Ascending aorta (tissue), 2 donors: ENCODE measurements at places on chromosomes 2 and 18. TPM values are rescaled to one million over a fixed set of nuclear protein-coding genes. Genes with fewer than 3 reads are reported as not detected.

GRCh38 chr18:61420218-61420885, 87.1 kb downstream of the CDH20 start:
- H3K4me1 ChIP-seq, result no peaks in the 10 kb centered on the region
- H3K27ac ChIP-seq, result no peak overlapping the region
- H3K36me3 ChIP-seq, result no peaks in the 10 kb centered on the region
- DNase-seq, result no peak

DNA sequence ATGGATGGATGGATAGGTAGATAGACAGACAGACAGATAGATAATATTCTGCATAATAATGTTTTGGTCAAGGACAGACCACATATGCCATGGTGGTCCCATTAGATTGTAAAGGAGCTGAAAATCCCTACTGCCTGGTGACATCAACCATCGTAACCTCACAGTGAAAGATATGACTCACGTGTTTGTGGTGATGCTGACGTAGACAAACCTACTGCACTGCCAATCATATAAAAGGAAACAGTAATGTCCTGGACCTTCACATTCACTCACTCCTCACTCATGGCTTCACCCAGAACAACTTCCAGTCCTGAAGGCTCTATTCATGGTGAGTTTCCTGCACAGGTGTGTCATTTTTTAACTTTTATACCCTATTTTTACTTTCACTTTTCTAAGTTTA, 202.9 kb upstream of the TPO start:
- H3K27me3 ChIP-seq, result no peaks in the 10 kb centered on the region
- no peaks in the 10 kb centered on the region for H3K4me1 ChIP-seq
- DNase-seq, result no peak
- H3K27ac ChIP-seq, result no peak overlapping the region

GRCh38 chr2:240232264-240232915, 91.9 kb upstream of the OTOS start:
- H3K27me3 ChIP-seq, result no peaks in the 10 kb centered on the region
- H3K4me1 ChIP-seq, result peaks cover 6% of the 10 kb centered on the region
- H3K4me3 ChIP-seq, result no peak overlapping the region
- H3K36me3 ChIP-seq, result no peaks in the 10 kb centered on the region
- H3K27ac ChIP-seq, result no peak overlapping the region
- peak; percentile 59 for DNase-seq

GRCh38 chr2:101677658-101678057, 19.8 kb upstream of the MAP4K4 start:
- DNase-seq, result no peak
- H3K27ac ChIP-seq, result no peak overlapping the region
- no peaks in the 10 kb centered on the region for H3K4me1 ChIP-seq
- no peaks in the 10 kb centered on the region for H3K36me3 ChIP-seq

DNA sequence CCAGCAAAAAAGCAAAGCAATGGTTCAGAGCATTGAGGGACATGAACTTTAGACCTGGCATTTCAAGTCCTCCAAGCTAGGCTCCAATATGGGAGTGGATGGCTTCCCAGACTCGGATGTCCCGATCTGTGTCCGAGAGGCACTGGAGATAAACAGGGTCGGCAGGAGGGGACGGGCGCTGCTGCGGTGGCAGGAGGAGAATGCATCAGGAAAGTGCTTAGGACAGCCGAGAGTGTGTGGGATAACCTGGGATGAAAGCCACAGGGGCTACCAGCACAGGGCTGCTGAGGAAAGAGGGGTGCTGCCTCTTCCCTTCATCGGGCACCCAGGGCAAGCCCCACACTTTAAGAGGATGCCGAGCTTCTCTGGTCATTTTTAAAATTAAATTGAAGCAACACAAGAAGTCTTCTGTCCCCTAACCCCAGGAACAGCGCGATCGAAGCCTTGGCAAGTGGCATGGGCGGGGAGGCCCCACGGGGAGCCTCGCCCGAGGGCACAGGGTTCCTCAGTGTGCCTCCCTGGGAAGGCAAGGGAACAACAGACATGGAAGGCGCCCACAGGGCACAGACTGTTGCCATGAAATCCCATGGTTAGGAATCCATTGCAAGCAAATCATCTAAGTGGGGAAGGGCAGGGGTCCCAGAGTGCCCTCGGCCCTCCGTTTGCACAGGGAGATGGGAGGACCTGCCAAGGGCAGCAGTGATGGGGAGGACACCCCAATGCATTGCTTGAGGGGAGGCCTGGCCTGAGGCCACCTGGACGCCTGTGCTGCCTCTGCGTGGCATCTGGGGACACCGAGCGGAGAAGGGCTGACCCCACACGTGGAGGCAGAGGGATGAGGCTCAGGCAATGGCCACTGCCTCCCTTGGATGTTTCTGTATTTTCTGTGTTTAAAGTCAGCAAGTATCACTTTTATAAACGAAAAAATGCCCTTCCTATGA, 78.5 kb upstream of the GPC1 start:
- H3K4me1 ChIP-seq, result no peaks in the 10 kb centered on the region
- no peak overlapping the region for H3K4me3 ChIP-seq
- no peak for DNase-seq
- H3K36me3 ChIP-seq, result no peaks in the 10 kb centered on the region
- H3K27ac ChIP-seq, result no peak overlapping the region

DNA sequence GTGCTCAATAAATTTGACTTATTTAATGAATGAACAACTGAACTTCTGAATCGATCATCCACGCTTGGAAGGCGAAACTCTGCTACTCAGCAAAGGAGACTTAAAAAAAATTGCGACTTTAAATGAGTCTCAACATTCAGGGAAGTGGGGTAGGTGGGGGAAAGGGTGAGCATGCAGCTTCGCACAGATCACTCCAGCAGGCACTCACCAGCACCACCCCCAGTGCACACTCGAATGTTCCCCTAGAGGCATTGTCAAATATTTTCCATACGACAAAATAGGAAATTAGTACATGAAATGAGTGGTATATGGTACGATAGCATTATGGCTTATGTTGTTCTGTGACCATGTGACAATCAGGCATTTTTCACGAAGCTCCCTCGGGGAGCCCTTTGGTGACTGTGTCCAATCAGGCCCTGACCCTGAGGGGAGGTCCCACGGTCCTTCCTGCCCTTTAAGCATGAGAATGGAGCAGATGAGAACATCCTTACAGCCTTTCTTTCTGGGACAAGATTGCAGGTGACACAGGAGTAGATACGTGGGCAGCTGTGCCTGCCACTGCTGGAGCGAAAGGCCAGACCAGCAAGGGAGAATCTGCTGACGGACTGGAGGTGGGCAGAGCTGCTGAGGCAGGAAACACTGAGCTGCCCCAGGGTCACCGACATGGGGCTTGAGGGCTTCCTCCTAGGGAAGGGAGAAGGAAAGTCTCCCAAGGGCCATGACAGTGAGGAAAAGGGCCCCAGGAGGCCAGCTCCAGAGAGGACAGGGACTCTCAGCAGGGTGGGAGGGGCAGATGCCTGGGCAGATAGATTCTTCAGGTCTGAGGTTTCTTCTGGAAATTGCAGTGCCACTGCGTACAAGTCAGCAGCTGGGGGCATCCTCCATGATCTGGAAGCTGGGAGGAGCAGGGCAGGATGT, 101.3 kb upstream of the ID2 start:
- no peak for DNase-seq
- H3K27ac ChIP-seq, result no peak overlapping the region
- no peaks in the 10 kb centered on the region for H3K4me1 ChIP-seq
- no peak overlapping the region for H3K4me3 ChIP-seq
- no peaks in the 10 kb centered on the region for H3K27me3 ChIP-seq

- H3K4me1 ChIP-seq, result no peaks in the 10 kb centered on the region
- H3K4me3 ChIP-seq, result no peak overlapping the region
- H3K27me3 ChIP-seq, result no peaks in the 10 kb centered on the region
- no peak overlapping the region for H3K27ac ChIP-seq
- no peak for DNase-seq
Observed at GRCh38 chr2:33425586-33426031, 50.8 kb upstream of the RASGRP3 start.

GRCh38 chr2:188963741-188964140, 10.4 kb upstream of the COL3A1 start:
- no peak overlapping the region for H3K4me3 ChIP-seq
- DNase-seq, result no peak
- H3K27ac ChIP-seq, result no peak overlapping the region
- H3K36me3 ChIP-seq, result no peaks in the 10 kb centered on the region
- no peaks in the 10 kb centered on the region for H3K27me3 ChIP-seq

GRCh38 chr2:54758951-54759350, 35.5 kb downstream of the EML6 start:
- H3K27ac ChIP-seq, result no peak overlapping the region
- no peaks in the 10 kb centered on the region for H3K27me3 ChIP-seq
- no peaks in the 10 kb centered on the region for H3K36me3 ChIP-seq
- no peaks in the 10 kb centered on the region for H3K4me1 ChIP-seq
- DNase-seq, result no peak

GRCh38 chr2:201959626-201960025, 74.0 kb upstream of the FZD7 start:
- H3K27ac ChIP-seq, result no peak overlapping the region
- no peaks in the 10 kb centered on the region for H3K36me3 ChIP-seq
- H3K27me3 ChIP-seq, result no peaks in the 10 kb centered on the region
- H3K4me1 ChIP-seq, result no peaks in the 10 kb centered on the region
- DNase-seq, result no peak

DNA sequence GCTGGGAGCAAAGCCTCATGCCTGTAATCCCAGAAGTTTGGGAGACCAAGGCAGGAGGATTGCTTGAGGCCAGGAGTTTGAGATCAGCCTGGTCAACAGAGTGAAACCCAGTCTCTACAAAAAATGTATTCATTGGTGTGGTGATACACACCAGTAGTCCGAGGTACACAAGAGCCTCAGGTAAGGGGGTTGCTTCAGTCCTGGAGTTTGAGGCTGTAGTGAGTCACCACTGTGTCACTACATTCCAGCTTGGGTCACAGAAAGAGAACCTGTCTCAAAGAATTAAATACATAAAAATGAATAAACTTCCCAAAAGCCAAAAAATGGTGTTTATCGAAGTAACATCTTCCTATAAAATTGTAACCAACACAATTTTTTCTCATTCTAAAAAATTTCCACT, 568.1 kb upstream of the LINC00305 start:
- H3K27ac ChIP-seq, result no peak overlapping the region
- H3K27me3 ChIP-seq, result no peaks in the 10 kb centered on the region
- DNase-seq, result no peak
- H3K36me3 ChIP-seq, result no peaks in the 10 kb centered on the region

DNA sequence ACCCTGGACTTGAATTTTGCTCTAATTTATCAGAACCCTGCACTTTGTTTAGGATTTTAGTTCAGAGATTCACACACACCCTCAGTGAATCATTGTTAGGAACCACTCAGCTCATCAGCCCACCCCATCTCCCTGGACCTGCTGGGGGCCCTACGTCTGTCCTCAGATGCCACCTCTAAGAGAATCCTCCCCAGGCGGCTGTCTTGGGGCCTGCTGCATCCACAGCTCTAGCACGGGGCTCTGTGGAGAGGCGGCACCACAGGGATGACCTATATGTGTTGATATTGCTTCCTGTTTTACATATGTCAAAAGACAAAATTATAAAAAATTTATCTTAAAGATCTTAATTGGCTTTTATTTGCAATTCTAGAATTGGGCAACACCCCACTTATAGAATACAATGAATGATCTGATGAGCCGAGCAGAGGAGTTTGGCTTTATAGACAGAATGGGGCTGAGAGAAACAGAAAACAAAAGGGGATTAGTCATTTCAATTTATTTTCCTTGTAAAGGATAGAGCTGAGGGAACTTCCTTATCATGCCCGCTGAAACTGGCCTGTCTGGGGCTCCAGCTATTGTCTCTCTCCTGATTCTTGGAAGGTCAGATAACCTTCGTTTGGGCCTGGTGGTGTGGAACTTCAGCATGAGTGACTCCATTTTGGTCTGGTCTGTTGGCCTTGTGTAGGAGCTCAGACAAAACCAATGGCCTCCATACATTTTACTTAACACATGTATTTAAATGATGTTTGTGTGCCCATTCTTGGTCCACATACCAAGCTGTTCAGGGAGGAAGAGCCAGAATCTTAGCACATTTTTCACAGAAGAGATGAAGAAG, 1.4 kb downstream of the MYO7B start:
- no peaks in the 10 kb centered on the region for H3K36me3 ChIP-seq
- H3K27ac ChIP-seq, result no peak overlapping the region
- no peak for DNase-seq
- H3K27me3 ChIP-seq, result no peaks in the 10 kb centered on the region

GRCh38 chr2:107553539-107553938, 273.2 kb upstream of the RGPD4 start:
- no peaks in the 10 kb centered on the region for H3K36me3 ChIP-seq
- DNase-seq, result no peak
- no peak overlapping the region for H3K4me3 ChIP-seq
- no peaks in the 10 kb centered on the region for H3K27me3 ChIP-seq
- H3K4me1 ChIP-seq, result no peaks in the 10 kb centered on the region

GRCh38 chr2:179898873-179899272, 37.5 kb upstream of the ZNF385B start:
- H3K27ac ChIP-seq, result no peak overlapping the region
- H3K4me3 ChIP-seq, result no peak overlapping the region
- H3K4me1 ChIP-seq, result no peaks in the 10 kb centered on the region
- DNase-seq, result no peak
- no peaks in the 10 kb centered on the region for H3K27me3 ChIP-seq

DNA sequence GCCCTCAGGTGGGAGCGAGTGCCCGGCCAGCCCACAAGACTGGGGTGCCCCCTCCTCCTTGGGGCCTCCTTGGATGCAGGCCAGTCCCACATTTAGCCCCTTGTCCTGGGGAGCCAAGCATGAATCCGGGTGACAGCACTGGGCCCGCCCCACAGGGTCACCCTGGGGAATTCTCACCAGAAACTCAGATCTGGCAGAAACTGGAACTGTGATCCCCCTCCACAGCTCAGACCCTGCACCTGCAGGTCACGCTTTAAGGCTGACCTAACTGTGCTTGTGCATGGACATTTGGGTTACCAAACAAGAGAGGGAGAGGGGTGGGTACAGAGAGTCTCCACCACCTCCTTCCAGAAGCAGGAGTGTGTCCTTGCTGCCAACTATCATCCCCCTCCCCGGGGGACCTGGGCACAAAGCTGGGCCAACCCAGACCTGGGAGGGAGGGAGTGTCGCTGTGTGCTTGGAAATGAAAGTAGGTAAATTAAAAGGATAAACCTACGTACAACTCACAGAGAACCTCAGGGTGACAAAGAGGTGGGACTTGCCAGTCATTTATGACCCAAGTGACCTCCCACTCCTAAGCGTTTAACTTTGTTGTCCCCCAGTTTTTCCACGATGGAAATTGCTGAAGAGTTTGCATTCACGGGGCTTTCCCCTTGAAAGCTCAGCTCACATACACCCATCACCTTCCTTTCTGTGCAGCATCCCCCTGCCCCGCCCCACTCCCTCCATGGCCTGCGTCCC, 9.1 kb downstream of the ITM2C start:
- H3K4me3 ChIP-seq, result no peak overlapping the region
- H3K27me3 ChIP-seq, result no peaks in the 10 kb centered on the region
- H3K27ac ChIP-seq, result no peak overlapping the region

The ZSCAN30 gene
- 7.5 TPM for total RNA-seq

The HOXD13 gene
- not detected for total RNA-seq

The NEU2 gene
- not detected for total RNA-seq

The ANKRD30BL gene
- not detected for total RNA-seq

The POTEI gene
- not detected for total RNA-seq

The HOXD1 gene
- 9.8 TPM for total RNA-seq

The ADRA2B gene
- 9.4 TPM for total RNA-seq

The TEX44 gene
- not detected for total RNA-seq

The APOB gene
- 8.5 TPM for total RNA-seq

The AOX1 gene
- total RNA-seq, result 59.2 TPM

The GRHL1 gene
- total RNA-seq, result 0.43 TPM

The GREB1 gene
- 5.9 TPM for total RNA-seq

The TMEM169 gene
- total RNA-seq, result 7.3 TPM
